ENCODE measurements at places on chromosomes 3 and 15.

DNA sequence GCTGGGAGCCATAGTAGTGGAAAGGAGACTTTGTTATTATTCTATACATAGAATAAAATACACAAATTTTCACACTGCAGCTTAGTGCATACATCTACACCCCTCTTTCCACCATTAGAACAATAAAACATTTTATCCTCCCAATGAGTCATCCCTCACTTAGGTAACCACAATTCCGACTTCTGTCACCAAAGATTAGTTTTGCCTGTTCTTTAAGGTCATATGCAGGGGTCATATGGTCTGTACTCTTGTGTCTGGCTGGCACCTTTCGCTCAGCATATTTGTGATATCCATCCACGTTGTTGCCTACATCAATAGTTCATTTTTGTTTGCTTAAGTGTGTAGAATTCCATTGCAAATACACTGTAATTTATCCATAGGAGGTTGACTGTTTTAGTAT lies 399.4 kb downstream of the SHQ1 start:
- no peak for DNase-seq

DNA sequence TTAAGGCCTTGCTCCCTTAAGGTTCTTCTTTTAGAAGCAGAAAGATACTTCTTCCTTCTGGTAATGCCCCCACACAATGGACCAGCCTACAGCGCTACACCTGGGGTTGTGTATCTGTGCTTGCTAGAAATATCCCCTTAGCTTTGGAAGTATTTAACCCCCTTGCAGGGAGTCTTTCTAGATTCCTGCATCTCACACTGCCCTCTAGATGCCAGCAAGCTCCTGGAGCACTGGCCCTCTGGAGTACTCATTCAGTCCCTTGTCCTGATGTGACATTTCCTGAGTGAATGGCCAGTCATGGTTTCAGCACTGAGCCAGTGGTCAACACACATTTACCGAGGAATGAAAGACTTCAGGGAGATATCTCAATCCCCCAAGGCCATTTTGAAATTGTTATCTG lies 30.4 kb upstream of the RBP2 start:
- DNase-seq: no peak

- peak; percentile 82 for DNase-seq
Observed at GRCh38 chr3:172595664-172596393, 72.6 kb upstream of the TNFSF10 start.

GRCh38 chr3:179196098-179196497 lies 47.9 kb downstream of the PIK3CA start:
- peak; percentile 93 for DNase-seq

GRCh38 chr3:53501178-53501577 lies 6.8 kb downstream of the CACNA1D start:
- DNase-seq: no peak

DNA sequence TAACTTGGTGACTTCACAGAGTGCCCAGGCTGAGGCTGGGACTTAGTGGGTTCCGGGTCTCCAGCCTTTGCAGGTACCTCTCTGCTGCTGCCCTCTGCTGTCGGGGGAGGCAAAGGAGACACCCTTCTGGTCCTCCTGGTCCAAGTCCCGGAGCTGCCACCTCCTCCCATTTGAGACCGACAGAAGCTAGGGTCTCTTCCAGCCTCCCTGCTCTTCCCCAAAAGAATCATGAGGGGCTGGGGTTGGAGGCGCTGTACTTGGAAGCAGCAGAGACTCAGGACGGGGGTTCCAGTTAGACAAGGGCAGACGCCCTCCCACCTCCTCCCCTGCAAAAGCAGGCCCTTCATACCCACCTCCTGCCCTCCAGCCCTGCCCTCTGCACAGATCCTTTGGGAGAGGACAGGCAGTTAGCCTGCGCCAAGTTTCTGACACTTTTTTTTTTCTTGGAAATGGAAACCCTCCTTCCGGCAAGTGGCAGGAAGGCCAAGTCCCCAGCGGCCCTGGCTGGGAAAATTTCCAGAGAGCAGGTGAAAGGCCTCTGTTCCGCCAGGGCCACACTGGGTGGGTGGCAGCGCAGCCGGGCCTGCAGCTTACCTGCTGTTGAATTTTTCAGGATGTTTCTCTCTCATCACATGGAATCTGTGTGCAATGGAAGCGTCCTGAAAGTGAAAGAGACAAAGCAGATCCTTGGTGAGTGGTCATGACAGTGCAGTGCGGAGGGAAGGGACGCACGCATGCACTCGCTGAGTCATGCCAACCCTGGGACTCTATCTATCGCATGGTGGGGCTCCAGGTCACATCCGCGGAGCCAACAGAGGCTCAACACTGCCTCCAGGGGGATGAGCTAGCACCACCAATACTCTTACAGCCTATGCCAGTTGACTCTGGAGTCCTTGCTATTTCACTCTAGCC lies 119.9 kb downstream of the DGKG start:
- peak; percentile 85 for DNase-seq
